ENCODE measurements at places on chromosomes 13 and 19. TPM values are rescaled to one million over a fixed set of nuclear protein-coding genes. Genes with fewer than 3 reads are reported as not detected.

GRCh38 chr19:3463714-3464586 is 16.4 kb downstream of the SMIM24 start:
- DNase-seq = no peak

Gene LILRB5
- total RNA-seq = 3.1 TPM

DNA sequence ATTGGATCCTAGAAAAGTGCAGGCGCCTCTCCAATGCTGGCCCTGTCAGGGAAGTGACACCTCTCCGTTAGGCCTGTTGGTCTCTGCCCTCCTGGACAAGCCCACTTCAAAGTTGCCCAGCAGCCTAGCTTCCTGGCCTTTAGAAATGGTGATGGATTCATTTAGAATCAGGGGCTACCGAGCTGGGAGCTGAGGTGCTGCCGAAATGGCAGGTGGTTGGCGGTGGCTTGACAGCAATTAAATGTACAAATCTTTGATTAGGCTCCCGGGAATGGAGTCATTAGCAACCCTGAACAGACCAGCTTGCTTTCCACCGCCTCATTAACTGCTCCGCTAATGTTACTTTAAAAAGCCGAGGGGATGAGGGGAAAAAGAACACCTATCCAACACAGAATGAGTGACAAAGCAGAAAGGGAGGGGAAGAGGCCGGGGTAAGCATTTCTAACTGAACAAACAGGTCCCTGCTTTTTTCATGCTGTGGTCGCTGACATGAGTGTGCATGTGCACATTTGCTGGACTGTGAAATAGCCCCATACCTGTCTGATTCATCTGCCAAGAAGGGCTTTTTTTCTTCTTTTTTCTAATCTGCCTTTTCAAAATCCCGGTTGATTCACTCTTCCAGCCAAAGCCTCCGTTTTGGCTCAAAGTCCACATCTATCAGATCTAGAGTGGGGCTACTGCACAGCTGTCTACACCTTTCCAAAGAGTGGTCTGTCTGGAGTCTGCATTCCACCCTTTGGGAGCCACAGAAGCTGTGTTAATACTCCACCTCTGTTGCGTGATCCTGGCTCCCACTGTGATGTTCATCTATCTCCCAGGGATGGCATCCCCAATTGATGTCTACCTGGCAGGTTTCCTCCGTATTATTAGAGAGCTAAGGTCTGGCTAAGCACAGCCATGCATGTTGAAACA is 431.9 kb downstream of the COG6 start:
- DNase-seq = no peak

GRCh38 chr19:18422530-18423191 is 3.5 kb downstream of the SSBP4 start:
- peak; percentile 43 for DNase-seq

- DNase-seq = peak; percentile 62
These were observed 7.0 kb downstream of the ARMC6 start for GRCh38 chr19:19040417-19040816.

Gene EFNA2
- total RNA-seq = not detected

GRCh38 chr13:31431722-31432137 is 232.0 kb downstream of the B3GLCT start:
- DNase-seq = peak; percentile 51

DNA sequence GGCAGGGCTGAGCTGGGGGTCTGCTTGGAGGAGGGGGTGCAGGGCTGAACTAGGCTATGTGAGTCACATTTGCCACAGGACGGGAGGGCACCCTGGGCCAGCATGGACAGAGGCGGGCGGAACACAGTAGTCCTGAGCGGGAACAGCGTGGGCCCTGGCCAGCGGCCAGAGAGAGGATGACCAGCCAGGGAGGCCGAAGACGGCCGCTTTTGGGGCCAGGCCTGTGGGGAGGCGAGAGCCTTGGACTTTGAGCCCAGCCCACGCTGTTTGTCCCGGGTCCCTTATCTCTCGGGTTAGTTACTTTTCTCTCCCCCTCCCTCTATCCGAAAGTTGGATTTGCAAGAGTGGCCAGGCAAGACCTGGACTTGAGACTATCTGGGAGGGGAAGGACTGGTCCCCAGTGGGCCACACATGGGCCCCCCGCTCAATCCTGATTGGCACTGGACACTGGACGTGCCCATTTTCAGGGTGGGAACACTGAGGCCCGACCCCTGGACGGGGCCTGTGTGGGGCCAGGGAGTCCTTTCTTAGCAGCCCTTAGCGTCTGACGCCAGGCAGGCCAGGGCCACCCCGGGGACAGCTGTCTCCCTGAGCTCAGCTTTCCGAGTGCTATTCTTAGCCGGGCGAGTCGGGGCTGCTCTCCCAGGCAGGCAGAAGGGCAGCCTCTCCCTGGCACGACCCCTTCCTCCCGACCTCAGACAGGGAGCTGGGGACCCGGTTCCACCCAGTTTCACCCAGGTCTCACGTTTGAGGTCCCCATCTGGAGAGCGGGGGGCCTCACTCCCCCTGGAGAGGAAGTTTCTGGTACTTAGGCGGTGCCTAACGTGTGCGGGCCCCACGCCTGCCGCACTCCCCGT is 833 bp downstream of the GAMT start:
- DNase-seq = peak; percentile 80

DNA sequence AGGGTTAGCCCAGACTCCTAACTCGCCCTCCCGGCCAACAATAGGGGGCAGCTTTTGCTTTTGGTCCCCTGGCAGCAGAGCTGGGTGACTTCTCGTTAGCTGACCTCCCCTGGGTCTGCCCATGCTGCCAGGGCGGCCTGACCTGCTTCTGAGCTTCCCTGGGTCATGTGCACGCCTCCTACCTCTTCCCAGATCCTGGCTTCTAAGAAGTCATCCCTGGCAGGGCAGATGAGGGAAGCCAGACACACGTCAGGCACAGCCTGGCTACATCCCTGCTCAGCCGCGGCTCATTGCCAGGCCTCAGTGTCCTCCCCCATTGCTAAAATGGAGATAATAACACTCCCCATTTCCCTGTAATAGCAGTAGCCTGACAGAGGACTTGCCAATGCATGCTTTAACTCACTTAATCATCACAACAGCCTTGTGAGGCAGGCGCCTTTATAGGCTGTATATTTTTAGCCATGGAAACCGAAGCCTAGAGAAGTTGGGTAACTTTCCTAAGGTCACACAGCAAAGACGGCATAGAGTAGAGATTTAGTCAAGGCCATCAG is 2.1 kb downstream of the KCNK6 start:
- peak; percentile 84 for DNase-seq

Gene ADGRE3
- total RNA-seq = not detected

GRCh38 chr13:31134039-31134711 is 27.5 kb downstream of the HSPH1 start:
- no peak for DNase-seq

- DNase-seq = no peak
These were observed 30.0 kb downstream of the CEACAM1 start for GRCh38 chr19:42498169-42498757.

Gene RASL11A
- total RNA-seq = not detected

DNA sequence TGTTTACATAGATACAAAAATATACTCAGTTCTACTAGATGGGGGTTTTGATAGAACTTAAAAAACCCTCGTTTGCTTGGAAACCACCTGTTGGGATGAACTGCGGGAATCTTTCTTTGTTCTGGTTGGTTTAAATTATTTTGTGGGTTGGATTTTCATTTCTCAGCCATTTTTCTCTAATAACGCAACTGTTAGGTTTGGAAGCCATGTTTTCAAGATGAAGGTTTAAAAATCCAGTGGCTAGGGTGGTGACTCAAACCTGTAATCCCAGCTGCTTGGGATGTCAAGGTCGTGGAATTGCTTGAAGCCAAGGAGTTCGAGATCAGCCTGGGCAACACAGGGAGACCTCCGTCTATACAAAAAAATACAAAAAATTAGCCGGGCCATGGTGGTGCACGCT is 1.6 kb downstream of the URI1 start:
- DNase-seq = no peak

DNA sequence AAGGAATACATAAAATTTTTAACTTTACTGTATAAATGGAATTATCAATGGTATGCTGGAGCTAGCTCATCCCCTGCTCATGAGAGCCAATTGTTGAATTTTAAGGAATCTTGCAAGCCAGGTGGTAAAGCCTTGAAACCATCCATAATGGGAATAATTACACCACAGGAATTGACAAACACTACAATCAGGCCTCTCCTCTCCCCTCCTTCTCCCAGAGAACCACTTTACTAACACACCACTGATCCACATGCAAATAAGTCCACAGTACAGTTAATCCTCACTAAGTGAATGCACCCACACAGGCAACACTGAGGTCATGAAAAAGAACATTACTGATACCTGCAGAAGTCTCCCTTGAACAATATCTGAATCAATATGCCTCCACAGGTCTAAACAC is 140.5 kb downstream of the KLF12 start:
- DNase-seq = no peak

DNA sequence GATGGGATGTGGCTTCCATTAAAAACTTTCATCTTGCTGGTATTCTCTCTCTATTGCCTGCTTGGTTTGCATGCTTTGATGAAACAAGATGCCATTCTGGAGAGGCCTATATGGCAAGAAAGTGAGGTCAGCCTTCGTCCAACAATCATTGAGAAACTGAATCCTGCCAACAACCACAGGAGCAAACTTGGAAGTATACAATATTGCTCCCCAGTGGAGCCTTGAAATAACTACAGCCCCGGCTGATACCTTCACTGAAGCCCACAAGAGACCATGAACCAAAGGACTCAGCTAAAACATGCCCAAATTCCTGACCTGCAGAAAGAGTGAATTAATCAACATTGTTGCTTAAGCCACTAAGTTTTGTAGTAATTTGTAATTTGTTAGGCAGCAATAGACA is 82.5 kb upstream of the FGF14 start:
- DNase-seq = peak; percentile 6

- DNase-seq = peak; percentile 15
These were observed 5.2 kb downstream of the SPACA6 start for GRCh38 chr19:51698296-51698695.

DNA sequence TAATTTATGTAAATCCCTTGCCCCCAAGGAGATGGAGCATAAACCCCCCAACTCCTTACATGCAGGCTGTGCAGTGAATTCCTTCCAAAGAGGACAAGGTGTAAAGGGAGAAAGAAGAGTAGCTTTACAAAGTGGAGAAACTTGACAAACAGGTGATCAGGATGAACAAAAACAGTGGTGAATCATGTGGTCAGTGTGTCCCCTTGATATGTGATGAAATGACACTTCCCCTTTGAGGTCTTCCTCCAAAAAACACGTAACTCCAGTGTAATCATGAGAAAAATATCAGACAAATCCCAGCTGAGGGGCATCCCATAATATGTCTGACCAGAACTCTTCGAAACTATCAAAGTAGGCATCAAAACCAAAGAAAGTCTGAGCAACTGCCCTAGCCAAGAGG is 29.5 kb upstream of the AKT2 start:
- no peak for DNase-seq

Gene SYCN
- not detected for total RNA-seq

DNA sequence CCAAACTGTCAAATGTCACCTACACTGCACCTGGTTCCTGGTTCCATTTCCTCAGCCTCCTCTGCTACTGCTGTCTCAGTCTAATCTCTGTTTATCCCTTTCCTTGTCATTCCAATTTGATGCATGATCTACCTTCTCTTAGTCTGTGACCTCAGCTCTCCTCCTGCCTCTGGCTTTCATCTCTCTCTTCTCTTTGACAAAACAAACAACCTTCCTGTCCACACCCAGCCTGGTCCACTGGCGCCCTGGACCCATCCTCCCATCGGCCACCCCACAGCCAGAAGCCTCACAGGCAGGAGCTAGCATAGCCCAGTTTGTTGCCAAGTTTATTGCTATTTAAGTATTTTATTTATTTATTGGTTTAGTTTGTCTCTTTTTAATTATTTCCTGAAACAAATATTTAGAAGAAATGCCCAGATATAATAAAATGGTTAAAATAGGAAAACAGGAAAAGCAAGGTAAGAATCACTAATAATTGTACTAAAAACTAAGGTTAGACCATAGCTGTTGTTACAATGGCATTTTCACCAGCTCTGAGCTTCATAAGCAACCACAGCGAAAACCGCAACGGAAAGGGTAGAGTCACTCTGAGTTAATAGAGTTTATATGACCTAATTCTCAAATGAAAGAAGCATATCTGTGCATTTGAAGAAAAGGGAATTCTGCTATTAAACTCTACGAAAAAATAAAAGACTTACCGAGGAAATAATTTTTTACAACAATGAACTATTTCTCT is 68.6 kb downstream of the EFNB2 start:
- DNase-seq = no peak

- no peak for DNase-seq
These were observed 17.5 kb upstream of the HS6ST3 start for GRCh38 chr13:96072392-96072791.

- DNase-seq = no peak
These were observed 124.2 kb downstream of the CACNA1A start for GRCh38 chr19:13381827-13382632.

GRCh38 chr19:49398001-49398615 is 10.1 kb downstream of the KASH5 start:
- DNase-seq = no peak

DNA sequence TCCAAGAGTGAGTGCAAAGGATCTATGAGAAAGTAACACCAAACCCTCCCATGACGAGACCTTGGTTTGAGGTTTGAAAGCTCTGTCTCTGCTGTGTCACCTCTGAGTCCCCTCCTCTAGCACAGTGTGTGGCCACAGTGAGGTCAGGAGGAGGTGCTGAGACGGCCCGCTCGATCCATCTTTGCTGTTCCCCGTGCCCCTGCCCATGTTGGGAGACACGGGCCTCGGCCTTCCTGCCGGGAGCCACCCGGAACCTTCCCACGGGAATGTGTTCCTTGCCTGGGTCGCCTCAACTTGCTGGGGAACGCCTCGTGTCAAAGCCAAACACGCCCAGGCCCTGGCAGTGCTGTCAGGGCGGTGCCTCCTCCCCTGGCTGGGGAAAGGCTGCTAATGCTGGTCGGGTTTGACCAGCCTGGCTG is 10.1 kb downstream of the NANOS3 start:
- peak; percentile 69 for DNase-seq

Gene PSG3
- not detected for total RNA-seq

DNA sequence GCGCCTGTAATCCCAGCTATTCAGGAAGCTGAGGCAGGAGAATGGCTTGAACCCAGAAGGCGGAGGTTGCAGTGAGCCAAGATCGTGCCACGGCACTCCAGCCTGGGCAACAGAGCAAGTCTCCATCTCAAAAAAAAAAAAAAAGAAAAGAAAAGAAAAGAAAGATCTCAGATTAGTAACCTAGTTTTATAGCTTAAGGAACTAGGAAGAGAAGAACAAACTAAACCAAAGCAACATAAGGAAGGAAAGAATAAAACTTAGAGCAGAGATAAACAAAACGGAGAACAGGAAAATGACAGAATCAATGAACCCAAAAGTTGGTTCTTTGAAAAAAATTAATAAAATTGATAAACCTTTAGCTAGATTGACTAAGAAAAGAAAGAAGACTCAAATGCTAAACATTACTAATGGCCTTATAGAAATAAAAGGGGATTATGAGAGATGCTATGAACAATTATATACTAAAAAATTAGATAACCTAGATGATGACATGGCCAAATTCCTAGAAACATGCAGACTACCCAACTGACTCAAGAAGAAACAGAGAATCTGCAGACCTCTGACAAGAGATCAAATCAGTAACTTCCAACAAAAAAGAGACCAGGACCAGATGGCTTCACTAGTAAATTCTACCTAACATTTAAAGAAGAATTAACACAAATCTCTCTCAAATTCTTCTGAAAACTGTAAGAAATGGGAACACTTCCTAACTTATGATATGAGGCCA is 68.2 kb downstream of the CDADC1 start:
- no peak for DNase-seq

Data from stomach (tissue), 19 donors.